Cortex of kidney (tissue), 1 donor: ENCODE measurements at places on chromosomes 6 and 20.

GRCh38 chr20:31837896-31838397, 7.5 kb downstream of the FOXS1 start:
- DNase-seq, result no peak

DNA sequence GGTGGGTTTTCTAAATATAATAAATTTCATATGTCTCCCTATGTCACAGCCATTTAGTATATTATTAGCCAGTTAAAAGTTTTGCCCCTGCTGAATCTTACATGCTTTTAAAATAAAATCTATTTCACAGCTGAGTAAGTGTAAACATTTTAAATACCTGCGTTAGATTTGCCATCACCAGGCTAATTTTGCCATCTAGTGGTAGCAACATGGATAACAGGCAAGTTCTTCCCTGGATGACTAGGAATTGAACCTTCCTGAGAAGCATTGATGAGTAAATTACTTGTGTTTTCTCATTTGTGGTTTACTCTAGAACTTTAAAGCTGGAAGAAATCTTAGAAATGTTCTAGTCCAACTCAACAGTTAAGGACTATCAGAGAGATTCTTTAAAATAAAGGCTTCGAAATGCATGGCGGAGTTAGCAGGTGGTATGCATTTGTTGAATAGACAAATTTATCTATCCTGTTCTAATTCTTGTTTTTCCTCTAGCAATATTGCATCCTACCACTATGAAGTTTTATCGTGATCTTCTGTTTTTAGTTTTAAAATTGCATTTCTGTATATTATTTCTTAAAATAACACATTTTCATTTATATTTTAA, 2.6 kb downstream of the PRSS35 start:
- no peak for DNase-seq

- no peak for DNase-seq
These were observed 67.5 kb upstream of the MBOAT1 start for GRCh38 chr6:20279608-20280287.

GRCh38 chr6:53615633-53616449, 49.7 kb downstream of the KLHL31 start:
- DNase-seq, result no peak
